ENCODE measurements at places on chromosomes 1 and 21. TPM values are rescaled to one million over a fixed set of nuclear protein-coding genes. Genes with fewer than 3 reads are reported as not detected.

Gene PAFAH2
- total RNA-seq = 8.2 TPM

Gene LGR6
- 0.77 TPM for total RNA-seq

Gene LAX1
- total RNA-seq = not detected

Gene SPRR3
- not detected for total RNA-seq

Gene LMX1A
- not detected for total RNA-seq

Gene DMRTA2
- 0.13 TPM for total RNA-seq

Gene IL10
- total RNA-seq = not detected

Gene PLA2G2C
- total RNA-seq = not detected

Gene TMEM240
- total RNA-seq = not detected

Gene CFHR2
- not detected for total RNA-seq

Gene LRRC8D
- total RNA-seq = 33.7 TPM

Gene IGSF3
- total RNA-seq = 17.9 TPM

Gene AMY1B
- total RNA-seq = not detected

Gene PHF13
- 9.2 TPM for total RNA-seq

Gene PBX1
- 13.5 TPM for total RNA-seq

Gene TENT5C
- 0.17 TPM for total RNA-seq

Gene NBPF20
- total RNA-seq = 3.0 TPM

Gene GLIS1
- total RNA-seq = 0.12 TPM

Gene DNAJC28
- total RNA-seq = 0.48 TPM

Gene VANGL2
- 0.55 TPM for total RNA-seq

Gene ANGPTL3
- total RNA-seq = not detected

Gene NBPF4
- total RNA-seq = 0.15 TPM

Gene S100A16
- 581 TPM for total RNA-seq

Gene MR1
- 6.2 TPM for total RNA-seq

Gene LRRC3
- 1.7 TPM for total RNA-seq

Gene BLACAT1
- total RNA-seq = not detected

Gene FAM3B
- not detected for total RNA-seq

Gene FABP3
- total RNA-seq = not detected

Gene TMPRSS2
- total RNA-seq = 0.09 TPM

Gene ETNK2
- total RNA-seq = 17.6 TPM

Gene BARHL2
- total RNA-seq = not detected

Gene CAMK2N1
- 50.2 TPM for total RNA-seq

Gene BRDT
- not detected for total RNA-seq

Gene HAPLN2
- total RNA-seq = 0.25 TPM

Gene TGFB2
- total RNA-seq = 12.3 TPM

Gene GBP7
- total RNA-seq = not detected

Gene POLR3C
- total RNA-seq = 34.7 TPM

Gene LCE3D
- total RNA-seq = 3.4 TPM

Gene LCE1A
- total RNA-seq = not detected

Gene CFH
- total RNA-seq = 4.3 TPM

Gene SLC22A15
- 1.0 TPM for total RNA-seq

Gene MYCL
- 1.1 TPM for total RNA-seq

Gene EXO5
- total RNA-seq = 4.0 TPM

Gene NHLH1
- 0.76 TPM for total RNA-seq

Gene EFNA4
- total RNA-seq = 15.2 TPM

Gene CALML6
- total RNA-seq = 0.22 TPM

Gene HMCN1
- 0.05 TPM for total RNA-seq

Gene TRIM46
- total RNA-seq = 2.9 TPM

Gene AQP10
- total RNA-seq = not detected

Gene FMN2
- 4.0 TPM for total RNA-seq

Gene RHBDL2
- total RNA-seq = 2.1 TPM

Gene HHIPL2
- total RNA-seq = 9.2 TPM

Gene MNDA
- total RNA-seq = not detected

Gene CACNA1S
- not detected for total RNA-seq

Gene TTLL10
- not detected for total RNA-seq

Measured in A549 treated with Hydrocortisone at 1 μM for 4 hours (cell line).